ENCODE measurements at places on chromosomes 1 and 21.

- no peak for DNase-seq
Observed at GRCh38 chr1:70403759-70404158, 7.3 kb upstream of the CTH start.

GRCh38 chr1:229370601-229371021 is 27.8 kb upstream of the CCSAP start:
- DNase-seq, result peak; percentile 73

DNA sequence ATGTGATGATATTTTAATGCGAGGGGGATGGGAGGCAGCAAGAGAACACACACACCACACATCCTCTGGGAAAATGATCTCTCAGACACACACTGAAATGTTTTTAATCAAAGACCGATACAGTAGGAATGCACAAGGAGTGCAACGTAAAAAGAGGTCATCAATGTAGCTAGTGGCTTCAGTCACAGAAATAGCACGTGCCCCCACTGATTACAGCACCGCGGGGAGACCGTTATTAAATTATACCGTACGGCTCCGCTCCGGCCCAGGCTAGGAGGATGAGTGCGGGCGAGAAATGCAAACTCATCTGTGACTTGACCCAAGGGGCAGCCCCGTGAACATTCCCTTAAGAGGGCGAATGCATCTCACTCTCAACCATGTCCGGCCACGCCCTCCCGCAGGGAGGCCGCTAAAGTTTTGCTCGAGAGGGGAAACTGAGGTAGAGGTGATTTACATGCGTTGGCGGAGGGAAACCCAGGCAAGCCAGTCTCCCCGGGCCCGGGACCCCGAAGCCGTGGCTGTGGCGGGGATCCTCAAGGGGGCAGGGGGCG is 552 bp downstream of the UBR4 start:
- no peak for DNase-seq

DNA sequence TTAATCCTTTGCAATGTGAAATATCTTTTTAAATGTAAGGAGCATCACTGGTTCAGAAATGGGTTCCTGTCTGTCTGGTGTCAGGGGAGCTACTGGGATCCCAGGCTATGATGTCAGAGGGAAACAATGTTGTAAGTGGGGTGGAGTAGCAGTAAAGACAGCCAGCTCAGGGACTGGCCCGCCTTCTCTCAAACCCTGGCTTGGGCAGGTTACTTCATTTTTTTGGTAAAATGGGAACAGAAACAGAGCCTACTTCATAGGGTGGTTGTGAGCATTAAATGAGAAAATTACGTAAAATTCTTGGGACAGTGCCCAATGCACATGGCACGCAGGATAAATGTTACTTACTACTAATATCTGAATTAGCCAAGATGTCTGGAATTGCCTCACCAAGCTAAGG is 30.7 kb upstream of the IL20 start:
- no peak for DNase-seq

DNA sequence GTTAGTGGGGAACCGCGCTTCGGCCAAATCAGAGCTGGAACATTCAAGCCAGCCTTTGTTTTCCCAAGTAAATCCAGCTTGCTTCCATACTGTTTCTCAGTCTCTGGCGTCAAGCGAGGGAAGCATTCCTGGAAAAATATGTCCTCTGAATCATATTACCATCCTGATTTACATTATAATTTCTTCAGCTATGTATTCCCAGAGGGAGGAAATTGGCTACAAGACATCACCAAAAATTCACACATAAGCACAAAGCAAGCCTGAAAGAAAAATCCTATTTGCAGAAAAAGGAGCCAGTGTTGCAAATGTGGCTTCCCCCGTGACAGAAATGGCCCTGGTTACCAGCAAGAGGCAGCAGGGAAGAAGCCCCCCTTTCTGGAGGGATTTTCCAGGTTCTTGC is 233.3 kb downstream of the KCNJ6 start:
- DNase-seq, result no peak

DNA sequence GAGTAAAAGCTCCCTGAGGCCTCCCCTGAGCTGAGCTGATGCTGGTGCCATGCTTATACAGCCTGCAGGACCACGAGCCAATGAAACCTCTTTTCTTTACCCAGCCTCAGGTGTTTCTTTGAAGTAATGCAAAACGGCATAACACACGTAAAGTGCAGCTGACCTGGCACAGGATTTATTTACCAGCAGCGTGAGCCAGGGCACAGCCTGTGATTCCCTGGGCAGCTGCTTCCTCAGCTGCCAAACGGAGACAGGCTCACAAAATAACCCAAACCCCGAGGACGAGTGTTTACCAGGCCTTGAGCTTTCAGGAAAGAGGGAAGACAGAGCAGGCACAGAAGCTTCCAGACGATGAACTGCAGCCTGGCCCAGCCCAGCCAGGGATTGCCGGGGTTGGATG is 120.6 kb upstream of the ARHGEF16 start:
- no peak for DNase-seq

- peak; percentile 44 for DNase-seq
Observed at GRCh38 chr1:162854245-162854882, 6.6 kb downstream of the CCDC190 start.

DNA sequence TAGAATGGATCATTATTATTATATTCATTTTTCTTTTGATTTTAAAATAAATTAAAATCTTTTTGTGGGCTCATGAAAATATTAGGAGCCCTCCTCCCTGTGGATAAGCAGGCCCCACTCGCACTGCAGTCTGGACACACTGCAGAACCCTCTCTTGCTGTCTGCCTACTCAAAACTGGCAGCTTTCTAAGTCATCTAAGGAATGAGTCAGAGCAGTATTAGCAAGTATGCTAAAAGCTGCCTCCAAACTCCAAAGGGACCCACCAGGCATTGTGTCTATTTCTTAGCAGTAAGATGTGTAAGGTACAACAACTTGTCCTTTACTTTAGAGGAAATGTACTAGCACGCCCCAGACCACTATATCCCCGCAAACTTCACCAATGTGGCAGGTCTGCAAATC is 108.8 kb downstream of the SYF2 start:
- no peak for DNase-seq

DNA sequence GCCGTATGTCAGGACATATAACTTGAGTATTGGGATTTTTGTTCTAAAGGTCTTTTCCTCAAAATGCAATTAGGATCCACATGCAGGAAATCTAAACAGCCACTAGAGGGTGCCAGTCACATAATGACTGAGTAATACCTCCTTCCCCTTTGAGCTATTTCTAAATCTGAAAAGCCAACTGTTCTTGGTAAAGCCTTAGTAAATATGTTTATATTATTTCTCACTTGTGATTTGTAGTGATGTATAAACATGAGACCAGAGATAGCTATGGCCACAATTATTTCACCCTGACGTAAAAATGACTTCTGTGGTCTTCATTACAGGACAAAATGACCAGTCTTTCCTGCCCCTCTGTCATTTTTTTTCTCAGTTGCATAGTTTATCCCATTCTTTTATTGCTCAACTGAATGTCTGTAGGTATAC is 41.0 kb upstream of the DR1 start:
- peak; percentile 62 for DNase-seq

GRCh38 chr1:227794817-227795192 is 20.7 kb upstream of the PRSS38 start:
- no peak for DNase-seq

GRCh38 chr1:8373581-8374241 is 55.8 kb downstream of the SLC45A1 start:
- DNase-seq, result no peak

DNA sequence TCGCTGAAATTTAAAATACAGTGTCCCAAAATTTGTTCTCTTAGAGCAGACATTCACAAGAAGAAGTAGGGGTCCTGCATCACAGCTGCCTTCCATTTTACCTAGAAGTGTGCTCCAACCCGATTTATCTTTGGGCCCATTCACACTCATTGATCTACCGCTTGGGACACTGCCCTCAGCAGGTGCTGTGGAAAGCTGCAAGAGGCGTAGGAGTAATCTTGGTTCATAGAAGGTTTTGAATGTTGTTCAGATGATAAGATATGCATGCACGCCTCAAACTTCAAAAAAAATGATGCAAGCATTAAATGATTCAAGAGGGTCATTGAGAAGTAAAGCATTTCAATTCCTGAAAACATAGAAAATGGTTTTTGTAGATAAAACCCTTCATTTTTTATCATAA is 18.6 kb upstream of the C1orf105 start:
- DNase-seq, result no peak

DNA sequence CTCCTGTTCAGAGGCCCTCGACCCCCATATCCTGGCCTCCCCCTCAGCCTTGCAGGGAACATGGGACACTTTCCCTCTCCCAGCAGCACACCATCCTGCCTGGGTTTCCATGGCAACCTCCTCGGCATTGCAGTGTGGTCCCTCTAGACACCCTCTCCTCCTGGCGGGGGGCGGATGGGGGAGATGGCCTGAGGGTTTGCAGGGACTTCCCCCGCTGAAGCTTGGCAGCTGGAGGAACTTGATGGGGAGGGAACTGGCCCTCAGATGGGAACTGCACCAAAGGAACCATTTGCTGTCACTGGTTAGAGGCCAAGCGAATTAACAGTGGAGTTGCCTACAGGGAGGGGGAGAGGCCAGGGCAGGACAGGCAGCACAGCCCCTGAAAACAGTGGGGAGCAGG is 28.7 kb downstream of the RIMS3 start:
- DNase-seq, result no peak

GRCh38 chr21:44269090-44269489 is 7.4 kb upstream of the DNMT3L start:
- no peak for DNase-seq

DNA sequence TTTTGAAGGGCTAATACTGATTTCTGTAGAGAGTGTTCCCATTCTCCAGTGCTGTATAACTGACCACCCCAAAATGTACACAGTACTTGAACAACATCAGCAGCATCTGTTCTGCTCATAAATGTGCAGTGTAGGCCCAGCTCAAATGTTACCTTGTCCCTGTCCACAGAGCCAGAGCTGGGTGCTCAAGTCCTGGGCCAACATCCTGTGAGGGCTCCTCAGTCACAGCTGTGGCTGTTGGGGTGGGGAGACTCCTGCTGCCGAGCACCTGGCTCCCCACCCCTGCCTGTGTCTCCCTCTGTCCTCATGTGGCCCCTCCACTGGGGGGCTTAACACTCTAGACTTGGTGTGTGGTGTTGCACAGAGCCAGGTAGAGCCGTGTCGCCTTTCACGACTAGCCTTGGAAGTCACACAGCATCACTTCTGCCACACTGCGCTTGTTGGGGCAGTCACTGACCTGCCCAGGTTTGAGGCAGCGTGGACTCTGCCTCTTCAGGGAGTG is 30.5 kb downstream of the DIP2A start:
- DNase-seq, result no peak

DNA sequence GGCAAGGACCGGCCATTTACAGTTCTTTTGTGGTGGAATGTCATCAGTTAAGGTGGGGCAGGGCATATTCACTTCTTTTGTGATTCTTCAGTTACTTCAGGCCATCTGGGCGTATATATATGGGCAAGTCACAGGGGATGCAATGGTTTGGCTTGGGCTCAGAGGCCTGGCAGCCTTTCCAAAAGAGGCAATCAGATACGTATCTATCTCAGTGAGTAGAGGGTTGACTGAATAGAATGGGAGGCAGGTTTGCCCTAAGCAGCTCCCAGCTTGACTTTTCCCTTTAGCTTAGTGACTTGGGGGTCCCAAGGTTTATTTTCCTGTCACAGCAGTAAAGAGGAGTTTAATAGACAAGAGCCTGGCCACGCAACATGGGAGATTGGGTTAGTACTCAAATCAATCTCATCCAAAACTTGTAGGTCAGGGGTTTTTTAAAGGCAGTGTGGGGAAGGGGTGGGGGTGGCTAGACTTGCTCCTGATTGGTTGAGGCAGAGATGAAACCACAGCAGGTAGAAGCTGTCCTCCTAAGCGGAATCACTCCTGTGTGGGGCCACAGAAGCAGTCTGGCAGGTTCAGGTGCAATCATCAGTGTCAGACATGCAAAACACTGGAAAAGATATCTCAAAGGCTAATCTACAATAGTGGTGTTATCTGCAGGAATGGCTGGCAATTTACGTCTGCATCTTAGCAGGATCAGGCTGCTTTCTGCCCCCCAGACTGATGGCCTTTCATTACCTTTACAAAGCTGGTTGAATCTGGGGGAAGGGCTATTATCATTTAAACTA is 112.9 kb downstream of the TLR5 start:
- no peak for DNase-seq

- DNase-seq, result peak; percentile 23
Observed at GRCh38 chr1:50929376-50929958, 30.6 kb downstream of the FAF1 start.

DNA sequence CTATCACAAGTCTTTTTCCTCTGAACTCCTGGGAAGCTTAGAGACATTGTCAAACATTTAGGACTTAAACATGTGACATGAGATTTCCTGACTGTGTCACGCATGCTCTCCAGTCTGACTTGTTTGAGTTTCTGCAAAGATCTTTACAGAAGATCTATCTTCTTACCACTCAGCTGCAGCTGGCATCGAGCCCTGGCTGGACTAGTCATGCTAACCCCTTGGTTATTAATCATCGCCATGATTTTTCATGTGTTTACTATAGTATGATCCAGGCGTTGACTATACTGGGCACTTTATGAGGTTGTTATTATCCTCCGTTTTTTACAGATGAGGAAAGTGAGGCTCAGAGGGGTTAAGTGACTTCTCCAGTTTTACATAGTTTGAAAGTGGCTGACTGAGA is 18.1 kb upstream of the IRF2BP2 start:
- no peak for DNase-seq

DNA sequence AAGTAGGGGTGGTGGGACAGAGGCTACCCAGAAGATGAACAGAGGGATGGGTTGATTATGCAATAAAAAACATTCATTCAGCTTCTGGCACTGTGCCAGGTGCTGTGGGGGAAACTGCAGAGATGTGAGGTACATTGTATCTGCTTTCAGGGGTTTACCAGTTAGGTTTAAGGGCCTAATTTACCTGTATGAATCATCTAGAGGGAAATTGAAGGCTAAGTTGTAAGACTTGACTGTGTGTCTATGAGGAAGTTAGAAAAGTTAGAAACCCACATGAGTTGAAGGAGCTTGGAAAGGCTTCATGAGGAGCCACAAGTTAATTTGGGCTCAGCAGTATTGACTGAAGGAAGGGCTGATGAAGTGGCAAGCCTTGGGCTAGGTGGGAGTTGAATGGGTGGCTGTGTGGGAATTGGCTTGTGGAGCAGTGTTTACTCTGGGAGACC is 36.7 kb upstream of the APOBEC4 start:
- no peak for DNase-seq

GRCh38 chr1:183769956-183770815 is 34.7 kb upstream of the RGL1 start:
- DNase-seq, result no peak

- DNase-seq, result no peak
Observed at GRCh38 chr21:38242061-38242460, 14.7 kb upstream of the KCNJ15 start.

DNA sequence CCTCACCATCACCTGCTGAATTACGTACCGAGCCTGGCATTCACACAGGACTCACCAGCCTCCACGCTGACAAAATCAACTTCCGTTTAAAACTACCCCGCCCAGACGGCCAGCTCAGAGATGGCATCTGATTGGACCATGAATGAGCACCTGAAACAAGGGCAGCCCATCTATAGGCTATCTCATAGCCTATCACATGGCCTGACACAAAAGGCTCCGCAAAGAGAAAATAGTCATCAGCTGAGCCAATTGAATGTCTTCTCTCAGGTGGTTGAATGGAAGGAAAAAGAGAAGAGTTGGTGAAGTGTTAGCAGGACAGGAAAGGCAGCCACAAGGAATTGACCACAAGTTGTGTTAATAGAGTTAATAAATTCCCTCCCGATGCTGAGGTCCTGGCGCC is 50.6 kb upstream of the ZC3H12A start:
- DNase-seq, result no peak

Data from NCI-H1105 (cell line).